ENCODE measurements at places on chromosomes 12 and 14.

DNA sequence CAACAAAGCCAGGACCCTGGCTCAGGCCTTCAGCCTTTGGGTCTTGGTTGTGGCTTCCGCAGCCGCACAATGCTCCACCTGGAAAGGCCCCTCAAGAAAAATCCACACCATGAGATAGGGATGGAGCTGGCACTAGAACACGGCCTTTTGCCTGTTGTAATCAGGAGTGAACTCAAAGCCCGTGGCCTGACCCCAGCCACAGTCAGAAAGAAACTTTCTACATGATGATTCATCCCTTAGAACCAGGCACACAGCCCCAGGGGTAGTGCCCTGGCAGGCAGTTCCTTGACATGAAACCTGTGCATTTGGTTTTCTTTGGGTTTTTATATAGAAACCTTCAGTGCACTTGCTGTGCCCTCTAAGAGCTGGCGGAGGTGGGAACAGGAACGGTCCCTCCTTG lies 5.1 kb downstream of the CLMN start:
- DNase-seq, result no peak

GRCh38 chr12:63764481-63764880 lies 15.2 kb upstream of the RXYLT1 start:
- no peak for DNase-seq

GRCh38 chr12:130689408-130690405 lies 26.4 kb downstream of the RIMBP2 start:
- DNase-seq, result no peak

DNA sequence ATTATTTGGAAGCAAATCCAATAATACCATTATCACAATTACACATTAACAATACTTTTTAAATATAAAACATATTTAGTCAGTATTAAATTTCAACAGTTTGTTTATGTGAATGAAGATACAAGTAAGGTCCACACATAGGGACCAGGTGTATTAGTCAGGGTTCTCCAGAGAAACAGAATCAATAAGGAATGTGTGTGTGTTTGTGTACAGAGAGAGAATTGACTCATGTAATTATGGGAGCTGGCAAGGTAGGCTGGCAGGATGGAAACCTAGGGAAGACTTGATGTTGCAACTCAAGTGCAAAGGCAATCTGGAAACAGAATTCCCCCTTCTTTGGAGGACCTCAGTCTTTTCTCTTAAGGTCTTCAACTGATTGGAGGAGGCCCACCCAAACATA lies 123.2 kb upstream of the OTX2 start:
- no peak for DNase-seq

DNA sequence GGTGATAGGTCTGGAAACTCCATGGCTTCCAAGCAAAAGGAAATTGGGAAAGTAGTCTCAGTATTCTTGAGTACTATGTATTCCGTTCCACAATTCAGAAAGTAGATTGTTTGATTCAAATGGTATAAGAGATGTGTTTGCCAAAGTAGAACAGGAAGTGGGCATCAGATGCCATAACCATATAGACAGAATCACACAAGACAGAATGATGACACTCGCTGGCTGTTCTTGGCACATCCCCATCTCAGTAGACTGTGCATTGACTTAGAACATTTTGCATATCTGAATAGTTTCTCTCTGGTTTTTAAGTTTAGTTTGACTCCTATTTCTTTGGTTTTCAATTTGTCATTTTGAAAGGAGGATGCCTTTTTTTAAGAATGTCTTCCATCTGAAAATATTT lies 221.1 kb upstream of the RGS6 start:
- DNase-seq, result no peak

GRCh38 chr14:104594310-104595046 lies 10.1 kb downstream of the TMEM179 start:
- DNase-seq, result no peak

DNA sequence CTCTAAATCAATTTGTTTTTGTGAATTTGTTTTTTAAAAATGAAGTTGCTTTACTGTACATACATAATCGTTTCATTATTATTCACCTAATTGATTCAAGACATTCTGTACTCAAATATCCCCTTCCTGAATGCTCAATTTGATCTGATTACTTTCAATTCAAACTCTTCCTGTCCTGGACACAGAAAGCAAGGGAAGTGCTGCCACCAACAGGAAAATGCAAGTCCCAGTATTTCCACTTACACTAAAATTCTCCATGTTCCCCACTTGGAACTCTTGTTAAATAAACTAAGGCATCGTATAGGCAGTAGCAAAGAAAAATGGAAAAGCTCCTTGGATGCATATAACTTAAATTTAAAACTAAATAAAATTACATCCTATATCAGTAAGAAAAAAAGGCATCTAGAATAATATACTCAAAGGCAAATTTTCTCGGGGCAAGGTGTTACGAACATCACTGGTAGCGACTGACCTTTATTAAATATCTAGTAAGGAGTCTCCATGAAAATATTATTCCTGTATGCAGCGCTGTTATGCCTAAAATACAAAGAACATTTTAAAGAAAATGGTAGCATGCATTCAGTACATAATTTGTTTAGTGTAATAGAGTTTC lies 72.0 kb upstream of the DBX2 start:
- DNase-seq, result peak; percentile 15

- DNase-seq, result peak; percentile 67
Observed at GRCh38 chr14:105281371-105282097, 19.3 kb downstream of the BRF1 start.

DNA sequence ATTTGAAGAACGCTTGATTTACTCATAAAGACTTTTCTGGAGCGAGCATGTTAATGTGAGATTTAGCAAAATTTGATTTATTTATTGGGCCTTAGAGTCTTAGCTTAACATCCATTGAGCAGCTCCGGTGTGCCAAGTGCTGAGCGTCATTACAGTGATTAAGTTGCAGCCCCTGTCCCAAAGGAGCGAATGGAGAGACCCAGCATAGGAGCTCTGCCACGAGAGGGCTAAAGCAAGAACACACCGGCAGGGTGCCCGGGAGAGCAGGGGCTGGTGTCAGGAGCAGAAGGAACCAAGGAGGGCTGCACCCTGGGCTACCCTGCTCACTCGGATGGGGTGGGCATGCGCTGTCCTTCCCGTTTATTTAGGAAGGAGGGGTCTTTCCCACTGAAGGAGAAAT lies 50.6 kb downstream of the PPP2R5C start:
- DNase-seq, result no peak

GRCh38 chr12:122880155-122880667 lies 15.7 kb downstream of the VPS37B start:
- no peak for DNase-seq

DNA sequence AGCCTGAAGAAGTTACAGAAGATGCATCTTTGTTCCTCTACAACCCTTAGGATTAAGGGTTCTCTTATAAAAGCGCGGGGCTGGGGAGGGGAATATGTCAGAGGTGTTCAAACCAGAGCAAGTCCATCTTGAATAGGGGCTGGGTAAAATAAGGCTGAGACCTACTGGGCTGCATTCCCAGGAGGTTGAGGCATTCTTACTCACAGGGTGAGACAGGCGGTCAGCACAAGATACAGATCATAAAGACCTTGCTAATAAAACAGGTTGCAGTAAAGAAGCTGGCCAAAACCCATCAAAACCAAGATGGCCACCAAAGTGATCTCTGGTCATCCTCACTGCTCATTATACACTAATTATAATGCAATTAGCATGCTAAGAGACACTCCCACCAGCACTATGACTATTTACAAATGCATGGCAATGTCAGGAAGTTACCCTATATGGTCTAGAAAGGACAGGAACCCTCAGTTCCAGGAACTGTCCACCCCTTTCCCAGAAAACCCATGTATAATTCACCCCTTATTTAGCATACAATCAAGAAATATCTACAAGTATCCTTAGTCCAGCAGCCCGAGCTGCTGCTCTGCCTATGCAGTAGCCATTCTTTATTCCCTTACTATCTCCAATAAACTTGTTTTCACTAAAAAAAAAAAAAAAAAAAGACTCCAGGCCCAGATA lies 108.1 kb upstream of the FOXN3 start:
- DNase-seq, result no peak

DNA sequence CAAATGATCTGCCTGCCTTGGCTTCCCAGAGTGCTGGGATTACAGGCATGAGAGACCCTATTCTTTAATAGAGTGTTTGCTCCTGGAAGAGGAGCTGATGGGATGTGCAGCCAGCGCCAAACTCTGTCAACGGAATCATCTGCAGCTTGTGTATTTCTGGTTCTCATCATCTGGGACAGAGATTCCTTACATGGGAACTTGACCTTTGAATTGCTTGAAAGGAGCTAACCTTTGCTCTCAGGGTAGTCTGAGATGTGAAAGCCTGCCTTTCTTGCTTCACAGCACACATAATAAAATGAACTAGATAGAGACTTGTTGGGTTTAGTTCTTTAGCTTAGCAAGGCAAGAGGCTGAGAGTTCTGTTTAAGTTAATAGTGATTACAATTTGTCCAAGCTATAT lies 120.0 kb downstream of the OTOGL start:
- no peak for DNase-seq

GRCh38 chr12:13390381-13390861 lies 193.9 kb downstream of the EMP1 start:
- peak; percentile 32 for DNase-seq

DNA sequence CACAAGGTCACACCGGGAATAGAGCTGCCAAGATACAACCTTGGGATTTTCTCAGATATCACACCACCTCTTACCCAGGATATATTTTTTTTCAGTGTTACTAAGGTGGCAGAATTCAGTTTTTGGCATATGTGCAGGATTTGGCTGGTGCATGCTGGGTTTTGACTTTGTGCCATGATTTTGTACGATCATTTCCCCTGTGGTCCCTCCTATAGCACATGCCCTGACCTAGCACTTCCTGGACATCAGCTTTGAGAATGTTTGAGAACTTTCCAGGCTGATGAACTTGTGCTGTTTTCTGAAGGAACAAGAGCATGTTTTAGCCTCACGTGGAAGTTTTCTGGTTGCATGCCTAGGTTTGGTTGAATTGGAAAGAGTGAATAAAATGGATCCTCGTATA lies 11.0 kb upstream of the TBPL2 start:
- DNase-seq, result no peak

- DNase-seq, result no peak
Observed at GRCh38 chr12:109844091-109844490, 10.9 kb upstream of the TRPV4 start.

- DNase-seq, result peak; percentile 18
Observed at GRCh38 chr12:117580718-117581062, 219.3 kb upstream of the NOS1 start.

GRCh38 chr12:112252184-112252583 lies 126.8 kb downstream of the TRAFD1 start:
- DNase-seq, result no peak

GRCh38 chr14:35340616-35341453 lies 48.7 kb downstream of the PSMA6 start:
- DNase-seq, result no peak

- no peak for DNase-seq
Observed at GRCh38 chr12:99746538-99746937, 99.0 kb downstream of the GARIN6 start.

- DNase-seq, result peak; percentile 16
Observed at GRCh38 chr12:91778091-91778832, 367.4 kb downstream of the BTG1 start.

DNA sequence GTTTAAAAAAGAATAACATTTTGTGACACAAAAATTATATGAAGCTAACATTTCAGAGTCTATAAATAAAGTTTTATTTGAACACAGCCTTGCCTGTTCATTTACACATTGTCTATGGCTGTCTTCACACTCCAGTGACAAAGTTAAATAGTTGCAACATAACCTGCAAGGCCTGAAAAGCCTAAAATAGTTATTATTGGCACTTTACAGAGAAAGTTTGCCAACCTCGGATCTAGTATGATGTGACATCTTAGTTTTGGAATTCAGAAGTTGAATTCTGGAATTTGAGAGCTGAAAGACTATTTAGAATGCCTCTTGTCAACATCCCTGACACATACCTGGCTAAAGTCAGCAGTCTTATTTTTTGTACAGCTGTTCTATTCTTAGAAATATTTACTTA lies 68.3 kb downstream of the DYRK2 start:
- peak; percentile 84 for DNase-seq

- peak; percentile 61 for DNase-seq
Observed at GRCh38 chr12:26701604-26702215, 131.3 kb downstream of the ITPR2 start.

- DNase-seq, result no peak
Observed at GRCh38 chr12:3827301-3828000, 45.7 kb downstream of the PARP11 start.

GRCh38 chr14:95833429-95833828 lies 43.2 kb upstream of the TUNAR start:
- no peak for DNase-seq

DNA sequence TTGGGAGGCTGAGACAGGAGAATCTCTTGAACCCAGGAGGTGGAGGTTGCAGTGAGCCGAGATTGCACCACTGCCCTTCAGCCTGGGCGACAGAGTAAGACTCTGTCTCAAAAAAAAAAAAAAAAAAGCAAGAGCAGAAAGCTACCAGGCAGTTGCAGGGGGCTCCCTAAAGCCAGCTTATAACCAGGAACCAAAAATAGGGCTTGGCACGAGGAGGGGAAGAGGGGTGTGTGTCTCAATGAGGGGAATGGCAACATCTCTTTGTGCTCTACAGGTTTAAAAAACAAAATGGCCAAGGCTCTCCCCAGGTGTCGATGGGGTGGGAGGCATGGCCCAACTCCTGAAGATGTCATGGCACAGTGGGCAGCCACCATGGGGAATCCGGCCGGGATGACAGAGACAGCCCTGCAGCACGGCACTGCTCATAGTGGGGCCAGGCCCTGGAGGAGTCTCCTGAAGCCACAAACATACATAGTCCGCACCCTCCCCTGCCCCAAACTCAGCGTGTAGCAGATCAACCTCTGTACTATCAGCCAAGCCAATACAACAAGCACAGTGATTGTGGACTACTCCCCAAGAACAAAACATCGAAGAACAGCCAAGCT lies 16.0 kb upstream of the EIF5 start:
- no peak for DNase-seq

DNA sequence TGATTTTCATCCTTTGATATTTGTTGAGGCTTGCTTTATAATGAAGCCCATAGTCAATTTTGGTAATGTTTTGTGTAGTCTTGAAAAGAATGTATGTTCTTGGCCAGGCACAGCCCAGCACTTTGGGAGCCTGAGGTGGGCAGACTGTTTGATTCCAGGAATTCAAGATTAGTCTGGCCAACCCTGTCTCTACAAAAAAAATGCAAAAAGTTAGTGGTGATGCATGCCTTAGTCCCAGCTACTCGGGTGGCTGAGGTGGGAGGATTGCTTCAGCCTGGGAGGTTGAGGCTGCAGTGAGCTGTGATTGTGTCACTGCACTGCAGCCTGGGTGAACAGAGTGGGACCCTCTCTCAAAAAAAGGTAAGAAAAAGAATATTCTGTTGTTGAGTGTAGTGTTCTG lies 10.8 kb downstream of the ETNK1 start:
- peak; percentile 57 for DNase-seq

GRCh38 chr14:100585448-100586152 lies 1.6 kb downstream of the BEGAIN start:
- DNase-seq, result no peak

DNA sequence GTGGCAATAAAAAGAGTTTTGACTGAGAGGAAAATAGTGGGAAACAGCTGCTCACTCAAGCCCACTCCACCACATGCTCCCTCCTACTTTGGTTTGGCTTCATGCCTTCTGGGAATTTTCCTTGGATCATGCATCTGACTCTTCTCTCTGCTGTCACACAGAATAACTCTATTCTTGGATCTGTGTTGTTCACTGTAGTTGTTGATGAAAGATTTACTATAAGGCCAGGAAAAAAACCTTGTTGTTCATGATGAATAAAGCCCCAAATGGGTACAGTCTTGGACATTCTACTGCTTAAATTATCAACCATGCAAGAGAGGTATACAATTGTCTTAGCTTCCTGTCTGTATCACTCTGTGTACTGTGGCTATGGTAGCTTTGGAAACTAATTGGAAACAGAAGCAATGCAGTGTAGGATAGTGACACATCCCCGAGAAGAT lies 70.5 kb downstream of the TMX1 start:
- peak; percentile 94 for DNase-seq

Measured in fibroblast of upper back skin (primary cell).